ENCODE measurements at places on chromosomes 5 and 9.

DNA sequence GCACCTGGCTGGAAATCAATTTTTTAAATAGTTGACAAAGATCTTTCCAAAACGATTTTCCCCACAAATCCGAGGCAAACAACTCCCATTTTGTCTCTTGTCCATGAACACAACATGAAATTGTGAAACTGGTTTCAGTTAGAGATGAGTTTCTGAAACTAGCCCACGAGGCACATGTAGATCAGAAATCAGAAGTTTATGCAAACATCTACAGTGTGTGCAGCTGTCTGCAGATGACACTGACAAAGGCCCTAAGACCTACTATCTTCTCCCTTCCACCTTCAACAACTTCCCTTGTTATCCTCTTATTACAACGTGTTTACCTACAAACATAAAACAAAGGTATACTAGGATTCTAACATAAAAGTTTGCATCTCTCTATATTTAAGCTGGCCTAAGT lies 183.3 kb downstream of the DIRAS2 start:
- DNase-seq = no peak

DNA sequence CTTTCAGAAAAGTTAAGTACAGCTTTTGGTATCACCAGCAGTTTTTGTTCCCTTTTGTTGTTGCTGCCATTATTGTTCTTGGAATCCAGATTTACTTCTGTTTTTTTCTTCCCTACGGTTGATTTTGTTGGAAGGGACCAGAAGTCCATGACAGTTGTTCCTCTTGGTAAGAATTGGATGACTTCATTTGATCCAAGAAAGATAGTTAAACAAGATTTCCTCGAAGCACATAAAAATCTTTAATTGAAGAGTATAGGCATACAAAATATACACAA lies 65.4 kb downstream of the CDC42SE2 start:
- no peak for DNase-seq

DNA sequence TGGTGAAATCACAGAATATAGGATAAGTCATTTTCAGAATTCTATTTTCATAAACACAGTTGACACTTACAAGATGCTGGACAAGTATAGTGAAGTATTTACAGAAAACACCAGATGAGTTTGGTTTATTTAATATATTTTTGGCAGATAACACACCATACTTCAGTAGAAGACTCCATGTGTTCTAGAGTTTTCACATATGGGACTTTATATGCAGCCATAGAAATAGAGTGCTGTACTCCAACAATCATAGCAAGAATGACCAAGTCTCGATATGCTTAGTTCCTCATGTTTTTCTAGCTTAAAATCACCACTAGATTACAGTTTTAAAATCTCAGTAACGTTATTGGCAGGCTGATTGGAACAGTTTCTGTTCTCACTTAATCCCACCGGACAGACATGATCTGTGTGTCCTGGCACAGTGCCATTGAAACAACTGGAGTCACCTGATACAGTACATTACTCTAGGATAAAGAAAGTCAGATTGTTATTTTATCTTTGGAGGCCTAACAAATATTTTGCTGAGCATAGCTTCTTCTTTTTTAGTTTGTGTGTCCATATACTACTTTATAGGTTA lies 45.8 kb upstream of the ERBIN start:
- DNase-seq = no peak

DNA sequence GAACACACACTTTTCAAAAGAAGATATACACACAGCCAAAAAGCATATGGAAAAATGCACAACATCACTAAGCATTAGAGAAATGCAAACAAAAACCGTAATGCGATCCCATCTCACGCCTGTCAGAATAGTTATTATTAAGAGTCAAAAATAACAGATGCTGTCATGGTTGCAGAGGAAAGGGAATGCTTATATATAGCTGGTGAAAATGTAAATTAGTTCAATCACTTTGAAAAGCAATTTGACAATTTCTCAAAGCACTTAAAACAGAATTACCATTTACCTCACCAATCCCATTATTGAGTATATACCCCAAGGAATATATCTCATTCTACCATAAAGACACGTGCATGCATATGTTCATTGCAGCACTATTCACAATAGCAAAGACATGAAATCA lies 126.8 kb upstream of the MRPS30 start:
- DNase-seq = no peak

GRCh38 chr9:27533311-27533710 lies 3.7 kb upstream of the MOB3B start:
- no peak for DNase-seq

GRCh38 chr9:127614961-127615360 lies 2.9 kb downstream of the STXBP1 start:
- no peak for DNase-seq

GRCh38 chr5:144033486-144033885 lies 137.0 kb downstream of the YIPF5 start:
- DNase-seq = no peak

DNA sequence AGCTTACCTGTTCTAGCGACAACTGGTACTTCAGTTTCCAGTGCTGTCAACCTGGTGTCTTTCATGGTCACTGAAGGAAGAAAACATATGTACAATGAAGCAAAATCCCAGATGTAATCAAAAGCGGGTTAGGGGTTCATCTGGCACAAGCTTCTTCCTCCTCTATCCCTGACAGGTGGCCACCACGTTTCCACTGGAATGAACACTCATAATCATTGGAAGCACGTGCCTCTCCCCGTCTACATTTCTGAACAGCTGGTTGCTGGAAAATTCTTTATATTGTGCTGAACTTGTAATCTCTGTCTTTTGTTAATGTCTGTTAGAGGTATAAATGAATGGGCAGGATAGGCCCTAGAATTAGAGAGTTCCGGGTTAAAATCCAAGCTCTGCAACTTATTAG lies 9.4 kb downstream of the TSC1 start:
- DNase-seq = no peak

GRCh38 chr5:179143446-179143845 lies 83.3 kb downstream of the ZNF354C start:
- DNase-seq = no peak

DNA sequence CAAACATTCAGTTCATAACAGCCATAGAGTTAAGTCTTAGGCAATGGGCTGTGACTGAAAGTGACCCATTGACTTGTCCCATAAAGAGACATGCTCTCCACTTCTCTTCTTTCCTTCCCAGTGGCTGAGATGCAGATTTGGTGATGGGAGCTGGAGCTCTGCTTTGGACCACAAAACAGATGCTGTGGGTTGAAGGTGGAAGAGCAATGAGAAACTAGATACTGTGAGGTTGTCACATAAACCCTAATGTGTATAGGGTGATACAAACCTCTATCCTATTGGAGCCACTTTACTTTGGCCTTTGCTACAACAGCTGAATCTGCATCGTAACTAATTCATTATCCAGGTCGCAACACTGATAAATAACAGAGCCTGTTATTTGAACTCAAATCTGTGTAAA lies 192.0 kb downstream of the TTC39B start:
- no peak for DNase-seq

DNA sequence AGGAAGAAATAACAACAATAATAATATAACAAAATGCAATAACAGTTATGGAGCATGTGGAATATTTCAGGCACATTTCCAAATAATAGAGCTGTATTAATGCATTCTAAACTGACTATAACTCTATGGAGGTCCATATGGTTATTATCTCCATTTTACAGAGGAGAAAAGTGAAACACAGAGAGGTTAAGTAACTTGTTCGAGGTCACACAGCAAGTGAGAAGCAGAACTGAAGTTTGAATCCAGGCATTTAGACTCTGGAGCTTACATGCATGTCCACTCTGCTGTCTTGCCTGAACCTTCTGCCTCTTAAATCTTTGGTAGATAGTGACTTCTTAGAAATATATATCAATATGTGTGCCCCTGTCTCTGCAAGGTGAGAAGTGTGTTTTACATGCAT lies 350.8 kb downstream of the GADD45G start:
- DNase-seq = no peak

GRCh38 chr5:108181975-108182374 lies 199.9 kb downstream of the FBXL17 start:
- DNase-seq = no peak

- DNase-seq = no peak
Observed at GRCh38 chr5:38446029-38446522, 110.4 kb downstream of the LIFR start.
